ENCODE measurements at places on chromosomes 5 and 9.

DNA sequence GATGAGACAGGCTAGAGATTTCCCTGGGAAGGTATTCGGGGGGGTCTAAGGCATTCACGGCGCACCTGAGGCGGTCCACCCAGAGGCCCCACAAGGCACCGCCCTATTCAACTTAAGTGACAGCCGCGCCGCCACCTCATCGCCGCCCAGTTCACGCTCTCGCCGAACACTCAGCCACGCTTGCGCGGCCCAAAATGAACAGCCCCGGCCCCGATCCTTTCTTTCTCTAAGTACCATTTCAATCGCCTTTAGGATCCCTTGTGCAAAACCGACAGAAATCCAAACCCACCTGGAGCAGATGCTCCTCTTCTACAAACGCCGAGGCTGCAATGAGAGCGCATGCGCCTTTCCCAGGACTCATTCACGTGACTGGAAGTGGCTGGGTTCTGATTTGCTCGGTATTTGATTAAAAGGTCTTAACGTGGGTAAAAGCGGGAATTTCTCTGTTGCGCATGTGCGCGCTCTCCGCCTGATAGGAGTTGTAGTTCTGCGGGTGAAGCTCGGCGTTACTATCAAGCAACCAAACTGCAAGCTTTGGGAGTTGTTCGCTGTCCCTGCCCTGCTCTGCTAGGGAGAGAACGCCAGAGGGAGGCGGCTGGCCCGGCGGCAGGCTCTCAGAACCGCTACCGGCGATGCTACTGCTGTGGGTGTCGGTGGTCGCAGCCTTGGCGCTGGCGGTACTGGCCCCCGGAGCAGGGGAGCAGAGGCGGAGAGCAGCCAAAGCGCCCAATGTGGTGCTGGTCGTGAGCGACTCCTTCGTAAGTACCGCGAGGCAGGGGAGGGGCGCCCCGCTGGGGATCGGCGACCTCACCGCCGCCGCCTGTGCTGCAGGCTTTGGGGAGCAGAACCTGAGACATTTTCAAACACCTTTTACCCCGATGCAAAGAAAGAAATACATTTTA, at the start of the genes ARSK and SKIC3:
ARSK (plus strand) TSS at position 455 of the 902 bp plus-strand sequence; CDS start at position 633, 178 bp downstream.
SKIC3 (minus strand) TSS at position 331 of the 902 bp plus-strand sequence. CDS start 7,827 bp downstream, outside the sequence.
- peak; percentile 99 for DNase-seq

DNA sequence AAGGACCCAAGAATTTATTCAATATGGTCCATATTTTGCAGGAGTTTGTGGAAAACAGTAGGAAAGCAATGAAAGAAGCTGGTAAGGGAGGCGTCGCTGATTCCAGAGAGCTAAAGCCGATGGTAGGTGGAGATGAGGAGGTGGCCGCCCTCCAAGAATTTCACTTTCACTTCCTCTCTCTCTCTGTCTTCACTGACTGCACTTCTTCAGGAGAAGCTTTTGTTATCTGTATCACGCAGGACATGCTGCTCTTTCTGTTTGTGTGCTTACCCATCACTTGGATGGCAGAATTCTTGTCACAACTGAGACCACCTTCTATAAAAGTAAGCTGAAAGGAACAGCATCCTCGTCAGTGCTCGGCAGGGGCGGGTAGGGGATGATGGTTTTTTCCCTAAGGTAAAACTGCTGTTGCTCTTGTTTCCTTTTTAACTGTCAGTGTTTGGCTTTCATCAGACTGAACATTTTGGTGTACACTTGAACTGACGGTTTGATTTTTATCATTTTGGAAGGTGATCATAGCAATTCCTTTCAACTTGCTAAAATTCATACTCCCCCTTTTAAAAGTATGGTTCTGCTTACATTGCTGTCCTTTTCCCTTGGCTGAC, 62.4 kb upstream of the FSD1L start:
- DNase-seq, result no peak

GRCh38 chr5:151825445-151825844, 53.7 kb downstream of the G3BP1 start:
- peak; percentile 65 for DNase-seq

DNA sequence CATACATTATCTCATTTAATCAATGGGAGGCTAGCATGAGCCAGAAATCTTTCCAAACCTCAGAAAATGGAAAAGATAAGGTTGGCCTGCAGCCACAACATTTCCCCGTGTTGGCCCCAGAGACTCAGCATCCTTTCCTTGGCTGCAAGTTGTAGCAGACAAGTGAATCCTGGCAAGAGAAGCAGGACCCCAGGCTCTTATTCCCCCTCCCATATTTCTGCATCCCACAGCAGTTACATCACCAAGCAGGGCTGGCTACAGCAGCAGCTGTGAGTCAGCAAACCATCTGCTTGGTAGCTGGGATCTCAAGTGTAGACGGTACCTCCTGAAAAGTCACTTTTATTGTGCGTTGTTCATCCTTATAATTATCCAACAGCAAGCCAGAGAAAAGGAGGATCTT, 212.4 kb downstream of the GNA14 start:
- peak; percentile 18 for DNase-seq

DNA sequence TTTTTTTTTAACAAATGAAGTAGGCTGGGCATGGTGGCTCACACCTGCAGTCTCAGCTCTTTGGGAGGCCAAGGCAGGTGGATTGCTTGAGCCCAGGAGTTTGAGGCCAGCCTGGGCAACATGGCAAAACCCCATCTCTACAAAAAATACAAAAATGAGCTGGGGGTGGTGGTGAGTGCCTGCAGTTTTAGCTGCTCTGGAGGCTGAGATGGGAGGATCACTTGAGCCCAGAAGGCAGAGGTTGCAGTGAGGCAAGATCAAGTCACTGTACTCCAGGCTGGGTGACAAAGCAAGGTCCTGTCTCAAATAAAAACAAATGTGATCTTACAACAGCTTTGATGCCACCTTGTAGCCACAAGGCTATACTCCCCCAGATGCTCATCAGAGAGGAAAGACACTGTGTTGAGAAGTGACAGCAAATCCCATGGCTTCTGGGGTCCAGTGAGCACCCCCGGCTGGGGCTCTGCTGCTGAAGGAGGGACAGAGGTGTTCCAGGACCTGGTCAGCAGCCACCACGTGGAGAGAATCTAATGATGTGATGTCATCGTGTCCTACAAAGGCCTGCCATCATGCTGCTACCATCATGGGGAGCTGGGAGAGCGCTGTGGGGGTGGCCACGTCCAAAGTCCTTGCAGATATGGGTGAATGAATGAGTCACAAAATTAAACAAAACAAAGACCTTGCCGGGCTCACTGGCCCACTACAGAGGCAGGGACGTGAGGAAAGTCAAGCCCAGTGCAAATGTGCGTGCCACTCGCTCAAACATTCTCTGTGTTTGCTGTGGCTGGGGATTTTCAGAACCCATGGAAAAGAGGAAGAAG, 60.7 kb downstream of the PRRT1B start:
- no peak for DNase-seq

DNA sequence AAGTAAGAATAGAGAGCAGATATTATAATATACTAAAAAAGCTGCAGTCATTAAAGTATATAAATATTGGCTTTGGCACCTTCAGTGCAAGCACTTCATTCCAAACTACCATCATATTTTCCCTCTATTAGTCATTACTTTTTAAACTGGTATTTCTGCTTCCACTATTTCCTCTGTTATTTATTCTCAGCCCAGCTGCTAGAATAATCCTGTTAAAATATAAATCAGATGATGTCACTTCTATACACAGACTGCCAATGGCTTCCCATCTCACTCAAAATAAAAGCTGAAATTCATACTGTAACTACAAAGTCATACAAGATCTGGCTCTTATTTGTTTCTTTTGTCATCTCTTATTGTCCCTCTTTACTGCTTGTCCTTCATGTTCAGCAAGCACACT, 432.9 kb downstream of the TLE4 start:
- peak; percentile 29 for DNase-seq

- DNase-seq, result peak; percentile 19
These were observed 114.6 kb upstream of the SPOCK1 start for GRCh38 chr5:137613554-137614265.

- no peak for DNase-seq
These were observed 38.0 kb downstream of the ADAMTS16 start for GRCh38 chr5:5178136-5178535.

DNA sequence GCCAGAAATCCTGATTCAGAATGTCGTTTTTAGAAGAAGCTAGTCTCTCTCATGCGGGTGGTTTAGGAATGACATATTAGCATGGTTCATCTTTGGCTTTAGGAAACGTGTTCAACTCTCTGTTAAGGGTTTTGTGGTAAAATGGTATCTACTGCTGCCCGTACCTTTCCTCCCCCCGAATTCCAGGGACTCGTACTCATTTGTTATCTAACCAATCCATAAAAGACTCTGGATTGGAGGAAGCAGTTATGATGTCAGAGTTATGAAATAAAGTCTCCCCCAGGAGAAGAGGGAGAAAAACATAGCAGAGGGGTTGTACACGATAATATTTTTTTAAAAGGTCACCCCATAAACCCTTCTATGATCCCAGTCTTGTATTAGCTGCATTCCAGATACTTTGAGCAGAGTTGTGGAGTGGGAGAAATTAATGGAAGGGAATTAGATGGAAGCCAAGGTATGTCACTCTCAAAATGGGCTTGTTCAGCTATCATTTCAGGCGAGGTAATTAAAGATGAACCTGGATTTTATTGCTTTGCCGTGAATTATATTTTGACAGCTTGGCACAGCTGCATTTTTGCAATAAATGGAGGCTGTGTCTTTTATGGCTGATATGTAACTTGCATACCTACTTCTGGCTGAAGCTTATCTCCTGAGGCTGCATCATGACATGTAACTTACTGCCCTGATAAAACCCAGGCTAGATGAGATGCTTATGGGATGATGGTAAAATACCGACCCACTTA, 31.3 kb downstream of the RAI14 start:
- DNase-seq, result no peak

DNA sequence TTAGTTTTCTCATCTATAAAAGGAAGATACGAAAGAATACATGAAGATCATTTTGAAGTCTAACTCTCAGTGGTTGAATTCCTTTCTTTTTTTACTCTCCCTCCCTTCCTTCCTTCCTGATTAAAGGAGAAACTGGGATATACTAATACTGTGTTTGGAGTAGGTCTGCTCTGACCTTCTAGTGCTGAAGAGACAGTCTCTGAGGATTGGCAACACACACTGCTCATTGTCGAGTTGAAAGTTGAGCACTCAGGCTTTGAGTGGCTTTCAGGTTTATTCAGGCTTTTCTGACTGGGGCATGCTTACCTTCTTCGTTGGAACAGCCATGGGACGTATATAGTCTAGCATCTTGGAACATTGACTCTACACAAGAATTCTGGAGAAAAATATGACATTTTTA, 86.9 kb upstream of the RPS23 start:
- DNase-seq, result no peak

DNA sequence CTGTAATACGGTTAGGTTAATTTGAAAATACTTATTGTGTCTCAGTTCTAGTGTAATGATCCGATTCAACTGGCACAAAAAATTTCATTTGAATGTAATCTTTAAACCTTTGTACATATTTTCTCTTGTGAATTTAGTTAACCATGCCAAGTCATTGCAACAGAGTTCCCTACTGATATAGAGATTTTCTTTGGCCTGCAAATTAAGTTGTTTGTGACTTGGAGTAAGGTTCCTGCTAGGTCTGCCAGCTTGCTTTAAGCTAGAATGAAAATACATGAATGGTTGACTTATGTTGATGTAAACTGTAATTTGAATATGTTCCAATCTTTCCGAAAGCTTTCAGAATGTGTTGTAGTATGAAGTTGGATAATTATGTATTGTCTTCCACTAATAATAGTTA, 1004.1 kb upstream of the EDIL3 start:
- no peak for DNase-seq

GRCh38 chr5:6496207-6496584, 47.5 kb downstream of the UBE2QL1 start:
- DNase-seq, result no peak

DNA sequence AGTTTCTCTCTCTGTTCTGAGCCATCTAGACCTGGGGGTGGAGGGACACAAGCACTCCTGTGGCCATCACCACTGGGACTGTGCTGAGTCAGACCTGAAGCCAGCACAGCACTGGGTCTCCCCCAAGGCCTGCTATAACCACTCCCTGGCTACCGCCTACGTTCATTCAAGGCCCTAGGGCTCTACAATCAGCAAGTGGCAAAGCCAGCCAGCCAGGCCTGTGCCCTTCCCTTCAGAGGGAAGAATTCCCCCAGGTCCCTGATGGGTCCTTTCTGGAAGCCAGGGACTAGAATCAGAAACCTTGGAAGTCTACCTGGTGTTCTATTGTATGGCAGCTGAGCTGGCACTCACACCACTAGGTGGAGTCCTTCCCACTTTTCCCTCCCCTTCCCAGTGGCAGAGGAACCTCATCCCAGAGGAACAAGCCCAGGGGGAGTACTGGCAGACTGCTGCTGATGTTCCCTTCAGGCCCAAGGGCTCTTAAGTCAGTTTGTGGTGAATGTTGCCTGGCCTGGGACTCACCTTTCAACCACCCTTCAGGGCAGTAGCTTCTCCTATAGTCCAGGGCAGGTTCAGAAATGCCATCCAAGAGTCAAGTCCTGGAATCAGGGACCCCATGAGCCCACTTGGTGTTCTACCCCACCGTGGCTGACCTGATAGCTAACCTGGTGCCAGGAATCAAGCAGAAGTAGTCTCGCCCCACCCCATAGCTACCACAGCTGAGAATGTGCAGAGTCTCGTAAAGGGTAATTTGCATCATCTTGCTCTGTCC, 20.0 kb downstream of the JMY start:
- peak; percentile 59 for DNase-seq

DNA sequence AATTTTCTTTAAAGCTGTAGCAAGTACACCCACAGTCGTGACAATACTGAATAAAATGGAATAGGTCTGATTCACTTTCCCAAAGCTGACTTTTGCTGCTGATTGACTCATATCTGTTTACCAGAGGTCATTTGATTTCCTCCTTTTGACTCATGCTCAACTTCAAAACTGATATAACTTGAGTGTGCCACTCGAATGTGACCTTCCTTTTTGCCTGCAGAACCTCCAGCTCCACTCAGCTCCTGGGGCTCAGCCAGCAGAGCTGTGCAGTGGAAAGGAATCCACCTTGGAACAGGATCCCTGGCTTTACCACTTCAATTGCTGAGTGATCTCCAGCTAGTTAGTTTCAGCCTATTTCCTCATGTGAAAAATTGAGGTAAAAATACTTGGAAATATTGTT, 84.1 kb downstream of the FEM1C start:
- peak; percentile 90 for DNase-seq

DNA sequence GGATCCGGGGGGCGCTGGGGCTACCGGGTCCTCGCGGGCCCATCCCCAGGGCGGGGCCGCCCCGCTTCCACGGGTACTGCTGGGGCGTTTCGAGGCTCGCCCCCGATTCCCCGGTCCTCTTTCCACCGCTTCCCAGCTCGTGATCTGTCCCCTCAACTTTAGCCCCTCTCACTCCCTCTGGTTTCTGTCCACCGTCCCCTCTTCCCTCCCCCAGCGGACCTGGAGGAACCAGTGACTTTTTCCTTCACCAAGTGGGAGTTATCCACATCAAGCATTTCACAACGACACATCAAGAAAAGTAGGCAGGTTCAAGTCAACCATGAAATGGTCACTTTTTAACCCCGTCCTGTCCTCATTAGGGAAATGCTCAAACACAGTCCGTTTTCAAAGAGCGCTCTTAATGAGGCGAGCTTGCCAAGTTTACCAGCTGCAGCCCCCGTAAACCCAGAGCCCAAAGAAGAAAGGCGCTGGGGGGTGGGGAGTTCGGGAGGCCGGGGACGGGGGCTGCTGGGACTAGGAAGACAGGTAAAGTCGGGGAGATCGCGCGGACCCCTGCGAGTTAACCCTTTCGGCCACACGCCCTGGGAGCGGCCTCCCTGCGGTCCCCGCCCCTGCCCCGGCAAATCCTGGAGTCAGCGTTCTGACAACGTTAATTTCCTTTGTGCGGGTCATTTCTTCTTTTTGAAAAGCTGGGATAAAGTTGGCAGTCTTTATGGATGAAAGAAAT, 2.1 kb upstream of the NFIB start:
- DNase-seq, result no peak

- peak; percentile 13 for DNase-seq
These were observed 368.7 kb downstream of the BNC2 start for GRCh38 chr9:16501726-16502125.

Measured in epithelial cell of esophagus (primary cell).